ENCODE measurements at places on chromosomes 1 and 21.

DNA sequence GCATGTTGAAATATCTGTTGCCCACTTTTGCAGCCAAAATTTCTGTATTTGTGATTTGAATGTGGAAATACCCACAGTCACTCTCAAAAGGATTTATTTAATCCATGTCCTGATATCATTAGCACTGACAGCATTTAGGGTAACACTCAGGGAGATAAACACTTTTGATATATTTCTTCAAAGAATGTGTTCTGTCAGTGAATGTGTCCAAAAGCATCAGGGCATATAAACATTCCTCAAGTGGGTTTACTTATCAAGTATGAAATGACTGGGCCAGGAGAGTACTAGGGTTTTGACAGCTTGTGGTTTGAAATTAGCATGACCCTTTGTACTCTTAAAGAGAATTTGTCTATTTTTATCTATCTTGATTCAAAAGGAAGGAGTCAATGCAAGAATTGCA lies 1302.1 kb upstream of the ADGRL2 start:
- no peak for DNase-seq

DNA sequence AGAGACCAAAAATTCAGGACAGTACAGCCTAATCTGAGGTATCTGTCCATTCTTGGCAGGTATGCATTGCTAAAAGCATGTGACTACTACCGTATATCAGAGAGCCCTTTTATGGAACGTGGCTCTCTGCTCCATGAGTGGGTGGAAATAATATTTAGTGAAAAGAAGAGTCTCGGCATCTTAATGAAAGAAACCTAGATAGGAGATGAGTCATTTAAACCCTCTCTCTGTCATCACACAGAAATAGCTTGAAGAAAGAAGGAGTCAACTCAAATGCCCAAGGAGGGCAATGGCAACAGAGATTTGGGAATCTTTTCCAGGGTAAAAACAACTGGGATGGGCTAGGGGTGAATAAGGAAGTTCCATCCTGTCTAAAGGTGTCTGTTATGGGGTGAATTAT lies 528.2 kb downstream of the SMYD3 start:
- DNase-seq: no peak

GRCh38 chr1:226886122-226886901 lies 15.9 kb downstream of the PSEN2 start:
- DNase-seq: no peak

GRCh38 chr1:239800861-239801260 lies 290.8 kb upstream of the FMN2 start:
- no peak for DNase-seq

- DNase-seq: no peak
Observed at GRCh38 chr1:219143735-219144134, 29.9 kb upstream of the LYPLAL1 start.

- no peak for DNase-seq
Observed at GRCh38 chr1:228225740-228226139, 17.9 kb downstream of the OBSCN start.

DNA sequence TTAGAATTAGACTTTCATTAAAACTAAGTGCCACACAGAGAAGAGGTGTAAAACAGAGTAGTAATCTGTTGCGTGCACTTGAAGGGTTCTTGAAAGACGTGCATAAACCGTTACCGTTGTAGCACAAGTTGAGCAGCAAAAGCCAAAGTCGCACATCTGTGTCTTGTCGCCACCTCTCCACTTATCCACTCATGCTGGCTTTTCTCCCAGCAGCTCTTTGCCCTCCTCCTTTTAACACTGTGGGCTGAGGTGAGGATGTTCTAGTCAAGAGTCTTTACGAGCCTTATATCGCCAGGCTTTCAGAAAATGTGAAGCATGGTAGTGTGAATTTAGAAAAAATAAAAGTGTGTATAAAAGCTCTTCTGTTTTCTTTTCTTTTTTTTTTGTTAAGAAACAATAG lies 48.0 kb downstream of the NR5A2 start:
- DNase-seq: no peak

DNA sequence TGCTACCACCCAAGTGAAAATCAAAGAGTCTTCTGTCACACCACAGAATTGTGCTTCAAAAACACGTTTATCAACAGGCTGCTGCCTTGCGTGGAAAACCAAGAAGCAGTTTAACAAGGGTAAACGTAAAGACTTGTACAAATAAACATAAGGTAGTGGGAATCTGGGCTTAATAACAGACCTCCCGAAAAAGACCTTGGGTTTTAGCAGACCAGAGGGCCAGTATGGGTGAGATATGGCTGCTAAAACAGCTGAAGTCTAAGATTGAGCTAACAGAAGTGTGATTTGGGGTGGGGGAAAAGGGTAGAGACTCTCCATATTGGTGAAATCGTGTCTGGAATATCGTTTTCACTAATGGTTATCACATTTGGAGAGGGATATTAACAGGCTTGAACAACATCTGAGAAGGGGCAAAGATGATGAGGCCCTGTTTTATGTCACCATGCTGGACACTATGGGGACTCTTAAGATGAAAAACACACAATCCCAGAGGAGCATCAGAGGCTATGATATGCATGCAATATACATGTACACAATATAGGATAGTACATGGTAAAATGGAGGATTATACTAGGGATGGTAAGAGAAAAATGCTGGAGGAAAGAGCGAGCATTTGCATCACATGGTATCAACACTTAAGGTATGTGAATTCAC lies 1.4 kb downstream of the MOV10 start:
- no peak for DNase-seq

DNA sequence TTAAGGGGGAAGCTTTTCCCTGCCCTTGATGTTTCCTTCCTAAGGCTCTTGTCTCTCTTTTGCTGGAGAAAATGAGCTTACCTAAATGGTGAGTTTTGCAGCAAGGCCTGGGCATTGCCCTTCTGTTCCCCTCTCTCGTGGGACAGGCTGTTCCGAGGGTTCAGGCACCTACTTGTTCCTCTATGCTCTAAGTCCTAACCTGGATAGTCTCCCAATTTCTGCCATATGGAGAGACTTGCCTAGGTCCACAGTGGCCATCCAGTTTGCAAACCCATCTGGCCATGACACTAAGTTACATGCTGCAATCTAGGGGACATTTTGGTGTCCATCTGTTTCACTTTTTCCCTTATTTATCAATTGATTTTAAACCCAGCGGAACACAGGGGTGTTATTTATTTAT lies 192.0 kb upstream of the KIAA0040 start:
- no peak for DNase-seq

GRCh38 chr1:64440183-64440826 lies 29.6 kb upstream of the CACHD1 start:
- no peak for DNase-seq

GRCh38 chr1:187264995-187265602 lies 436.4 kb downstream of the PLA2G4A start:
- DNase-seq: no peak

GRCh38 chr1:3055051-3055450 lies 14.0 kb upstream of the PRDM16 start:
- DNase-seq: no peak

DNA sequence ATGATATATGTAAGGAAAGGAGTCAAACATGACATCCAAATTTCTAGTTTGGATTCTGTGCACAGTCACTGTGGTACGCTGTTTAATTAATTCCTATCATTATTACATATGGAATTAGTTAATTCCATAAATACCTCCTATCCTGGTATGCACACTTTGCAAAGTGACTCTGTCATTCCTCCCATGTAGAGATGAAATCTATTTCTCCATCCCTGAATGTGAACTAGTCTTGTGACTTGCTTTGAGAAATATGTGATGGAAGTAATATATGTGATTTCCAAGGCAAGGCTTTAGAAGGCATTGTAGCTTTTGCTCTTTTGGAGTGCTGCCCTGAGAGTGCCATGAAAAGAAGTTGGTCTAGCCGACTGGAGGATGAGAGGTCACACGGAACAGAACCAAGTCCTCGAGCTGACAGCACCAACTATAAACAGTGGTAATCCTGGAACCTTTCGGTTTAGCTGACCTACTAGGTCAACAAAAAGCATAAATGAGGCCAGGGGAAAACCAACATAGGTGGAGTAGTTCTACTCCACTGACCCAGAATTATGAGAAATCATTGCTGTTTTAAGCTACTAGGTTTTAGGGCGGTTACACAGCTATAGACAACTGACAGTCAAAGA lies 1.5 kb downstream of the SELENOF start:
- no peak for DNase-seq

DNA sequence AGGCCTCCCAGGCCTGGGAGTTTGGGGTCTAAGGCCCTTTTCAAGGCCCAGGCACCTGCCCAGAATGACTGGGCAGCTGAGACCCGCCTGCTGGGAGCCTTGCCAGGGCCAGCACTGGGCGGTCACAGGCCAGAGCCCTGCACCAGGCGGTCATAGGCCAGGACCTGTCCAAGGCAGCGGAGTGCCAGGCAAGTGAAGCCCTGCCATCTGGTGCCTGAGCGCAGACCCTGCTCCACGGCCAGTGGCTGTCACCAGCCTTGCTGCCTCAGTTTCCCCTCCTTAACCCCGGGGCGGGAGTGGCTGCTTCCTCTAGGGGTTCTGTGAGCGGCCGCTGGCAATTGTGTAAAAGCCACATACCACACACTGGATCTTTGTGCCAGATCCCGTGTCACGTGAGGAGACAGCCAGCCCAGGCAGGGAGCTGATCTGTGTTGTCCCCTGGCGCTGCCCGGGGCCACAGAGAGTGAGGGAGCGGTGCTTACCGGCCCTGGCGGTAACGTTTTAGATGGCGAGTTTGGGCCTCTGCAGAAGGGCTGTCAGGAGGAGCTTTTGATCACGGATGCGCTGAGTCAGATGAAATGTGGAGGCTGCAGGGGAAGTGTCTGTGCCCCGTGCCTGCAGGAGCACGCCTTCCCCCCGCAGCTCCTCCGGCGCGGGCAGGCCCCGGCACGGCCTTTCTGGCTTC lies 4.6 kb downstream of the COL18A1 start:
- DNase-seq: no peak

DNA sequence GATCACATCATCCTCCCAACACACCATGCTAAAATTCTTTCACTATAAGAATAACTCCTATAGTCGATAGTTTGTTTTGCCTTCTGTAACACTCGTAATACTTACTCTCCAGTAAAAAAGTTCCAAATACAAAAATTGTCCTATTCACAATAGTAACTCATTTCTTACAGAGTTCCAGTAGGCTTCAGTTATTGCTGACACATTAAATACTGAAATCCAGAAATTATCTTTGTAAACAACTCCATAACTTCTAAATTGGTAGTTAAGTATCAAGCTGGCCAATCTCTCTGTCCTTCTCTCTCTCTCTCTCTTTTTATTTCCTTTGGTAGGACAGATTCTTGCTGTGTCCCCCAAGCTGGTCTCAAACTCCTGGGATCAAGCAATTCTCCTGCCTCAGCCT lies 49.6 kb upstream of the FOXD3 start:
- no peak for DNase-seq

GRCh38 chr1:184004935-184005334 lies 32.6 kb downstream of the COLGALT2 start:
- no peak for DNase-seq

GRCh38 chr1:155032886-155033285 lies 695 bp downstream of the DCST2 start:
- no peak for DNase-seq

GRCh38 chr1:207633226-207633625 lies 11.7 kb upstream of the CR1L start:
- no peak for DNase-seq

- DNase-seq: no peak
Observed at GRCh38 chr1:174963529-174964125, 36.1 kb upstream of the CACYBP start.

- DNase-seq: no peak
Observed at GRCh38 chr1:154788886-154789285, 81.2 kb downstream of the KCNN3 start.
